WTC11 (cell line): ENCODE measurements at places on chromosomes 7 and 10.

DNA sequence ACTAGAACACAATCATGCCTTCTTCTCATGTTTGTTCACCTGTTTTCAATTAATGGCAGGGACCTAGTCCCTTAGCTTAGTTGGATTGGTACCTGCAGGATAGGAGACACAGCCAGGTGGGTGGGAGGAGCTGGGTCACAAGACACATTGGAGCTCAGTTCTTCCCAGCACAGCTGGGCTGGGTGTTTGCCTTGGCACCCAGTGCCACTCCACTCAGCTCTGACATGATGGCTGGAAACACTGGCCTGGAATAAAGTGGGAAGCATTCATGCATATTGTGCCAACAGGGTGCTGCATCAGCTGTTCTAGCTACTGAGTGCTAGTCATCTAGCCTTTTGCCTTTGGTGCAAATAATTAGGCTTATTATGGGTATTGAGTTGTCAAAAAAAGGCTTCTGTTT lies 226.1 kb downstream of the PTEN start:
- no peak for DNase-seq

DNA sequence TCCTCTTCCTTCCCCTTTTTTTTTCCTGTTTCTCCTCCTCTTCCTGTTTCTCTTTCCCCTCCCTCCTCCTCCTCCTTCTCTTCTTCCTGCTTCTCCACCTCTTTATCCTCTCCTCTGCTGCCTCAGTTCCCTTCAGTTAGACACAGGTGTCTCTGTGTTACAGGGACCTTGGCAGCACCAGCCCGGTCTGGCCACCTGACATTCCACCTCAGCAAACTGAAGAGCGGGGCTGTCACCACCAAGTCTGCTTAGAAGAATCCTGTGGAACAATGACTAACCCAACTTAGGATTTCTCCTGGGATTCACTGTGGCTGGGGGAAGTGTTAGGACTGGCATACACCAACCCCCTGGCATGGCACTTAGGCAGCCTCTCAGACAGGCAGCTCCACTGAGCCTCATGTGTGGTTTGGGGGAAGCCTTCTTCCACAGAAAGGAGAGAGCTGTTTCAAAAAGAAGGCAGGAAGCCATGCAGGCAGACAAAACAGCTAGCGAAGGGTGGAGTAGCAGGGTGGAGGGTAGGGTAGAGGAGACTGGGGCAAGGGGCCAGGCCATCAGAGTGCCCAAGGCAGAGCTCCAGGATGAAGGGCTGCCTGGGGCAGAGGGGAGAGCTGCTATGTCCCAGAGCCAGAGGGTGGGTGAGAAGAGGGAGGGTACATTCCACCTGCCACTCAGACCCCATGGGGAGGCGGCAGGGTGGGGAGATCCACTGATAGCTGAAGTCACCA lies 13.2 kb upstream of the GDF10 start:
- no peak for DNase-seq

- no peak for DNase-seq
Measured at GRCh38 chr10:80324891-80325364, 31.6 kb downstream of the DYDC1 start.

GRCh38 chr7:144050093-144050492 lies 1.3 kb downstream of the OR2A5 start:
- DNase-seq, result no peak

GRCh38 chr7:153193144-153193595 lies 433.6 kb downstream of the ACTR3B start:
- DNase-seq, result peak; percentile 73

- DNase-seq, result no peak
Measured at GRCh38 chr10:122348935-122349361, 25.6 kb upstream of the PLEKHA1 start.

- peak; percentile 64 for DNase-seq
Measured at GRCh38 chr10:120423431-120424197, 33.4 kb upstream of the PLPP4 start.

DNA sequence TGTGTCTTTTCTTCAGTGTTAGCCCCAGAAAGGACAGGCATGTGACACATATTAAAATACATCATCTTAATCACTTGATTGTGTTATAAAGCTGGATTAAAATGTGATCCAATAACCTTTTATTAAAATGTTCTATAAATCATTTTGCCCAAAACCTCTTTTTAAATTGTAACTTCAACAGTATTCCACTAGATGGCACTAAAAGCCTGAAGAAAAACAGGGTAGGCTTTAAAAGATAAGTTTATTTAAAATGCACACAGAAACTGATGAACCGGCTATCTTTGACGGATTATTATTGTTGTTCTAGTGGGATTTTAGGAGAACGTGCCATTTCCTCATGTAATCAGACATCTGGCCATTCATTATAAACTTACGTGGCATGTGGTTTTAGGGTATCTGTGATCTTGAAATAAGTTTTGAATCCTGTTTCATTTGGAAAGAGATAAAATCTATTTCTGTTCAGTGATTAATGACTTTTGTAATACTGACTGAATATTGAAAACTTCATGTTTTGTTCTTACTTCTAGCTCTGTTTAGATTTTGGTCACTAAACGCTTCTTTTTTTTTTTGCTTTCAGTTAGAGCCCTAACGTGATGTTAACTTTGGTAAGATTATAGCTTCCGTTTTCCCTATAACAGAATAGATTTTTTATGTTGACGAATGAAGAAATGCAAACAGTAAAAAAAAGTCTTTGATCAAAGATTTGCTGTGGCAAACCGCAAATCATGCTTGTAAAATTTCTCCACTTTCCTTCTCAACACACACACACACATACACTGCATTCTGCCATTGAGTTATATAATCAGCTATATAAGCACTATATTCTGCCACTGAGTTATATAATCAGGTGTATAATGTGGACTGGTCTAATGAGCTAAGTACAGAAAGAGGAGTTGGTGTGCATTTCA lies 13.6 kb downstream of the VPS50 start:
- no peak for DNase-seq

GRCh38 chr7:5213286-5213645 lies 23.2 kb downstream of the WIPI2 start:
- DNase-seq, result no peak

DNA sequence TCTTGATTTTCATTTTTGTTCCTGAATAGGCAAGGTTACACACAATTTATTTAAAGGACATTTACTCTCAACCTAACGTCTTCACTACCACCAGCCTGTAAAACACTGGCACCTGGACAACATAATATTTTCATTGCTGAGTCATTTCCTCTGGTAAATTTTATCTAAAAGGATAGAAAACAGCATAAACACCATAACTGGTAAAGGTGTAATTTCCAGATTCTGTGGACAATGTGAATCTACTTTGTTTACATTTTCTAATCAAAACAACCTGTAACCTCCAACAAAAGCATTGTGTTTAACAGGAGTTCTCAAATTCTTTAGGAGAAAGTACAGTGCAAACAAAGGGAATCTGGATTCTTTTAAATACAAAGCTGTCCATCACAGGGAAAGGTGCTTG lies 472.0 kb upstream of the AKR1E2 start:
- DNase-seq, result no peak

DNA sequence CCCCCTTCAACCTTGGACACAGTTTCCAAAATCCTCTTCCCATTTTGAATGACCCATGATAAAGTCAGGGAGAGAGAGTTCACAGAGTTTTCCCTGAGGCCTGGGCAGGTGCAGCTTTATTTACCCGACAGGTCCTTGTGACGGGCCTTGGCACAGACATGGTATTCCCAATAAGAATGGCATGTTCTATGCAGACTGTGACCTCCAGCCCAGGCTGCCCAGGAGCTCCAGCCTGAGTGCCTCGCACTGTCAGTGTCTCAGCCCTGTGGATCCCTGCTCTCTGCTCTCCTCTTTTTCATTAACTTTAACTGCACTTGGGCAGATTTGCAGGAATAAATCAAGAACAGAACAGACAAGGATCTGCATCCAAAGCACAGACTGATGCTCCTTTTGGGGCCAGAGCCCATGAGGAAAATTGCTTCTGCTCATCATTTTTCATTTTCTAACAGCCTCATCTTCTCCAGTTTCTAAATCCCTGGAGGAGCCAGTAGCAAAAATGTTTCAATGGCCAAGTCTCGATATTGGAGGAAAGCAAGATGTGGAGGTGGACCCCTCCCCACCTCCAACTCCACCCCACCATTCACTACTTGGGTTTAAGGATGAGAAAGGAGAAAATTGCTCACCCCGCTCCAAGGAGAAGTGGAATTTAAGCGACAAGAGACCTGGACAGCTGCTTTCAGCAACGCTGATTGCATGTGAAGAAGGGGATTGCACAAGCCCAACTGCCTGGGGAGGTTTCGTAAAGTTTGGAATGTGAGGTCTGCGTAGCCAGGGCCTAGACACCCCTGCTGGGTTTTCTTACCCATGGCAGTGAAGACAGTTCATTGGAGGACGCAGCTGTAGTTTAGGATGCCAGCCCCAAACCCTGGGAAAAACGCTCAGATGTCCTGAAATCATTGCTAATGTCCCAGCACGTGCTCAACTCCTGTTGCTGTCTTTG lies 225.9 kb downstream of the WDR11 start:
- DNase-seq, result peak; percentile 16

GRCh38 chr10:28711776-28712175 lies 34.5 kb downstream of the BAMBI start:
- DNase-seq, result no peak

DNA sequence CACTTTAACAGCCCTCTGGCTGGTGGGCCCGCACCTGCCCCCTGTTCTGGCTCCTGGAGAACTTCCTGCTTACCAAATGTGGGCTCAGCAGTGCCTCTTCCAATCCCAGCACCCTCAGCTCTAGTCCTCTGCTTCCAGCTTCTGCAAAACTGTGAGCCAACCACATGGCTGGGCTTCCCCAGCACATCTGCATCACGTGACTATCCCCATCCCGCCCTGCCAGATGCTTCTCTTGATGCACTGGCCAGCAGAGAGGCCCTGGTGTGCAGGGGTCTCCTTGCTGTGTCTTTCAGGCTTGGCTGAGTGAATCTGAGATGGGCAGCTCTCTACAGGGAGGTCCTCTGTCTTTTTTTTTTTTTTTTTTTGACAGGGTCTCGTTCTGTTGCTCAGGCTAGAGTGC lies 43.8 kb upstream of the DMBT1 start:
- no peak for DNase-seq

GRCh38 chr10:12663863-12664262 lies 314.5 kb downstream of the CAMK1D start:
- DNase-seq, result no peak

DNA sequence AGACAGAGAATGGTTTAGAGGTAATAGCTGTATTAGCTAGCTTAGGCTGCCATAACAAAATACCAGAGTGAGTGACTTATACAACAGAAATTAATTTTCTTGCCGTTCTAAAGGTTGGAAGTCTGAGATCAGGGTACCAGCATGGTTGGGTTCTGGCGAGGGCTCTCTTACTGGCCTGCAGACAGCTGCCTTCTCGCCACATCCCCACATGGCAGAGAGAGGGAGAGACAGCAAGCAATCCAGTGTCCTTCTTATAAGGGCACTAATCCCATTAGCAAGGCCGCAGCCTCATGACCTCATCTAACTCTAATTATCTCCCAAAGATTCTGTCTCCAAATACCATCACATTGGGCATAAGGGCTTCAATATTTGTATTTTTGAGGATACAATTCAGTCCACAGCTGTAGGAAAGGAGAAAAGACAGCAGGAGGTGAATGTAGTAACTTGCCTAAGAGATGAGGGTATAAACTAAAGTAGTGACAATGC lies 3.6 kb upstream of the STAM start:
- no peak for DNase-seq

- DNase-seq, result no peak
Measured at GRCh38 chr7:152664636-152665035, 11.3 kb downstream of the XRCC2 start.

DNA sequence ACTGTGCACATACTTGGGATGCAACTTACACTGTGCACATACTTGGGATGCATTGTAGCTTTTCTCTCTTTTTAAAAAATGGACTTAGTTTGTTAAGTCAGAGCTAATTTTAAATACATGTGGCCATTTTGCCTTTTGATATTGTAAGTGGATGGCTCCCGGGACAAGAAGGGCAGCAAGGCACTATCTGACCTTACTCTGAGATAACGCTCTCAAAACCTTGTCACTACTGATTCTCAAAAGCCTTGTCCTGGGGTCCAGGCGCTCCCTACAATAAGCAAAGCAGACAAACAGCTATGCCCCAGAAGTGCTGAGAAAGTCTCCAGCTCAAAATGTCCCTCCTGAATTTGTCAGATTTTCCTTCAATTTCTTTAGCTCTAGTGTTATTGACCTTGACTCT lies 66.9 kb upstream of the CACNB2 start:
- DNase-seq, result no peak

DNA sequence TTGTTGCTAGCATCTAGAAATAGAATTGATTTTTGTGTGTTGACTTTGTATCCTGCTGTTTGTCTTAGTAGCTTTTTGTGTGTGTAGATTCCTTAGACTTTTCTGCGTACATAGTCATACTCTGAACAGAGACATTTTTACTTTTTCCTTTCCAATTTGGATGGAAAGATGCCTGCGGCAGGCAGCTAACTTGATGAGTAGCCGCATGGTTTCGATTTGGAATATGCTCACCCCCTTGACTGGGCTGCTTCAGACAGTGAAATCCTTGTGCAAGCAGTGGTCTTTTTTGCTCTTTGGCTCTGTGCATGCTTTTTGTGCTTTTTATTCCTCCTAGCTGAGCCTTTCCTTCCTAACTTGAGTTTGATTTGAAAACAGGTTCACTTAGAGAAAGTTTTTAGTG lies 71.8 kb downstream of the HHEX start:
- DNase-seq, result no peak

DNA sequence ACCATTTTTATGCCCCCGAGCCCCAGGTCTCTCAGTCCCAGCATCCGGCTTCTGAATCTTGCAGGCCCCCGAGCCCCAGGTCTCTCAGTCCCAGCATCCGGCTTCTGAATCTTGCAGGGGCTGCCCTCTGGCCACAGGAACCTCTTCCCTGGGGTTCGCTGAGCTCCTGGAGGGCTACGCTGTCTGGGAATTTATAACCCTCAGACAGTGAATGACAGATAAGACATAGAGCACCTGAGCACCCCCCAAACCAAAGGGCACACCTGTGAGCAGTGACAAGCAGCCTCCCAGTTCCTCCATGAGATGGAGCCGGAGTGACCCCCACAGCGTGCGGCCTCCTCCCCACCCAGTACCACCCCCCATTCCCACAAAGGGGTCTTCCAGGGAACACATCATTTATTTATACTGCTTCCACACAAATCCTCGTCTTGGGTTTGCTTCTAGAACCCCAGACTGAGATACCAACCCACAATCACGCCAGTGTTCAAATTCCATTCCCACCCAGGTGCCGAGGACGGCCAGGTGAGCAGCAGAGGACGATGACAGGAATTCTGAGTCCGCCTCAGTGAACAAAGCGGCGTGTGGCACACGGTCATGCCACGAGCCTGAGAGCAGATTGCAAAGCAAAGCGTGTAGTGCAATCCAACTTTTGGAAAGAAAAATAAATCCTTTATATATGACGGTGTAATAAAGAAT lies 57.7 kb upstream of the FAM20C start:
- no peak for DNase-seq

- DNase-seq, result no peak
Measured at GRCh38 chr10:34311679-34312078, 503.4 kb downstream of the PARD3 start.
